ENCODE measurements at places on chromosomes 16 and 17. TPM values are rescaled to one million over a fixed set of nuclear protein-coding genes. Genes with fewer than 3 reads are reported as not detected.

Gene DVL2
- total RNA-seq: 80.6 TPM

DNA sequence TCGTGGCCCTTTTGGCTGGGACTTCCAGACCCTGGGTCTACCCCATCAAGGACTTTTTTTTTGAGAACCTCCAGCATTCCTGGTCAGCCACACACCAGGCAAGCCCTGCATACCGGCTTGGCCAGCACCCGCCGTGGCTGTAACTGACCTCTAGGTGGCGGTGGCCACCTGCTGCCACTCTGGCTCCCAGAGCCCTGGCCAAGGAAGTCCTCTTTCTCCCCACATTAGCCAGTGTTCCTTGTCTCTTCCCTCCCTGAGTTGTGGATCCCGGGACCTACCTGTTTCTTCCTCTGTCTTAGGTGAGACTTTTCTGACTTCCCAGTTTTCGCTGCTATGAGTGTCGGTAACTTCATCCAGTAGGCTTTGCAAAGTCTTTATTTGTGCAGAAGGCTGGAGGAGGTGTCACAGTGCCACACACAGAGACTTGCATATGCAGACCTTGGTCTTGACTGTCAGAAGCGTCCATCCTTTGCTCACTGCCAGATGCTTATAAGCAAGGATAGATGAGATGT, 348.3 kb downstream of the CPPED1 start:
- no peak overlapping the region for H3K4me3 ChIP-seq
- H3K27ac ChIP-seq: no peak overlapping the region

Gene VASN
- 15.5 TPM for total RNA-seq

GRCh38 chr16:2611499-2611862, 70.8 kb upstream of the KCTD5 start:
- no peaks in the 10 kb centered on the region for H3K36me3 ChIP-seq
- no peak for DNase-seq
- H3K27ac ChIP-seq: no peak overlapping the region
- no peaks in the 10 kb centered on the region for H3K4me1 ChIP-seq
- H3K4me3 ChIP-seq: no peak overlapping the region
- H3K27me3 ChIP-seq: no peaks in the 10 kb centered on the region

- H3K27me3 ChIP-seq: no peaks in the 10 kb centered on the region
- H3K4me3 ChIP-seq: no peak overlapping the region
- H3K4me1 ChIP-seq: peaks cover 5% of the 10 kb centered on the region
- H3K27ac ChIP-seq: no peak overlapping the region
- 0 out of 2 replicates have a peak, but pooled peaks cover 5% of the 10 kb centered on the region for H3K36me3 ChIP-seq
Measured at GRCh38 chr17:3732210-3732621, 8.5 kb downstream of the HASPIN start.

Gene NRN1L
- 13.8 TPM for total RNA-seq

DNA sequence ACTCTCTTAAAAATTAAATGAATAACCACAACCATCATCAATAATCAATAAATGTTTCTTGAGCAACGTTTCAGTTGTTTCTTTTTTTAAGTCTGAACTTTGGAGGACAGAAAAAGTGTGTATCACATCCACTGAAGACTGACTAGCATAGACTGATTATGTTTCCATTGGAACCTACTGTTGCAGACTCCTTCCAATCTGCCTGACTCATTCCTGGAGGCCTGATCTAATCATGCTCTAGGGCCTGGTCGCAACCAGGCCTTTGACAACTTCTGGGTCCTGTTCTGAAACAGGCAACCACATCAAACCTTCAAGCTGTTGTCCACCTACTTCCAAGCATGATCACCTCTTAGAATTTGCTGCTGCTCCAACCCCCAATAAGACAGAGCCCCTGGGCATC, 109.2 kb upstream of the NUDT7 start:
- H3K27ac ChIP-seq: no peak overlapping the region
- no peak overlapping the region for H3K4me3 ChIP-seq
- H3K27me3 ChIP-seq: no peaks in the 10 kb centered on the region
- DNase-seq: no peak
- H3K4me1 ChIP-seq: no peaks in the 10 kb centered on the region
- no peaks in the 10 kb centered on the region for H3K36me3 ChIP-seq

Gene TBX21
- total RNA-seq: not detected

Gene KRTAP3-1
- total RNA-seq: not detected

DNA sequence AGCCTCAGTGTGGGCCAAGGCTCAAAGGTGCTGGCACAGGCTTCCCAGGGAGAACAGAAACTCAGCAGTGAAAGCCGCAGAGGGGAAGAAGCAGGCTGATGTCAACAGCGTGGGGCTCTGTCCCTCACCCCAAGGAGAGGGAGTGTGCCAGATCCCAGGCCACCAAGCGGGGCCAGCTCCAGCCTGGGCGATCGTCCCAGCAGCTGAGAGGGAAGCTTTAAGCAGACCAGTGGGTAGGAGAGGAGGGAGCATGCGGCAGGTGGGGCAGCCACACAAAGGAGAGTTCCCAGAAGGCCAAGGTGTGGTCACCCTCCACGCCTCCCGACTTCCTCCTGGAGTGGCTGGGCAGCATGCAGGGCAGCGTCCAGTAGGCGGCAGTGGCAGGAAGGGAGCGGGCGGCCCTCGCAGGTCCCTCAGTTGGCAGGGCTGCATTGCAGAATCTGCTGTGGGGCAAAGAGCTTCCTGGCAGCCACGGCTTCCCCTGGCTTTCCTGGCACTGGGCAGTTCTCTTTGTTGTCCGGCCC, 6.0 kb downstream of the SYNGR2 start:
- H3K36me3 ChIP-seq: 0 out of 2 replicates have a peak, but pooled peaks cover 9% of the 10 kb centered on the region
- no peaks in the 10 kb centered on the region for H3K27me3 ChIP-seq
- H3K4me1 ChIP-seq: peaks cover 21% of the 10 kb centered on the region
- no peak overlapping the region for H3K4me3 ChIP-seq
- DNase-seq: no peak
- no peak overlapping the region for H3K27ac ChIP-seq

Gene KRTAP17-1
- not detected for total RNA-seq

DNA sequence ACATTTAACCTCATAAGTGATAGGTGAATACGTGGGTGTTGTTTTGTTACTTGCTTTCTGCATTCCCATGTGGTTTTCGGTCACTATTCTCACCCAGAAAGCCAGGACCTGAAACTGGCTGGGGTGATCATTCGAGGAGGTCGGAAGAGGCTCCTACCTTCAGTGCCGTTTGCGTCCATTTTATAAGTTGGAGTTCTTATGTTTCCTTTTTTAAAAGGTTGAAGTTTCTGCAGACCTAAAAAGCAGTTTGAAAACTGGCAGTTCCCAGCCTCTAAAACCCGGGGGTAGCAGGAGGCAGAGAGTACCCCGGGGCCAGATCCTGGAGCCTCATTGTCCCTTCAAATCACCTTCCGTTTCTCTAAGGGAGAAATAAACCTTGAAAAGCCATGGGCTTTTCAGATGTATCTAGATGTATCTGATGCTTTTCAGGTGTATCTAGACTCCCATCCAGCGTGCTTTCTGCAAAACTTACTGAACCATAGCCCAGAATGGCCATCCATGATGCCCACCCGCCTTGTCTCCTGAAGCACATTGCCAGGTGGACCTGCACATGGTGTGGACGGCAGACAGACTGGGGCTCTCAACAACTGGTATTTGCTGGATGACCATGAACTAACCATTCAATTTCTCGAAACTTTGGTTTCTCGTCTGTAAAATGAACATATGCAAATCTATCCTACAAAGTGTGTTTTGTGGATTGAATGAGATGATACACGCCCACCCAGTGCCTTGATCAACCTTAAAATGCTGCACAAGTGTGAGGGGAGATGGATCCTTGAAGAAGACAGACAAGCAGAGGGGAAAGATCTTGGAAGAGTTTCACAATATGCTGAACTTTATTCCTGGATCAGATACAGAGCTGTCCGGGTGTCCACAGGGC, 1.3 kb downstream of the NLRC5 start:
- H3K4me1 ChIP-seq: peaks cover 10% of the 10 kb centered on the region
- DNase-seq: no peak
- peak overlapping the region; percentile 78 for H3K4me3 ChIP-seq
- peaks cover 40% of the 10 kb centered on the region for H3K27me3 ChIP-seq
- no peaks in the 10 kb centered on the region for H3K36me3 ChIP-seq

Gene MPO
- not detected for total RNA-seq

Gene ICAM2
- total RNA-seq: 0.58 TPM

DNA sequence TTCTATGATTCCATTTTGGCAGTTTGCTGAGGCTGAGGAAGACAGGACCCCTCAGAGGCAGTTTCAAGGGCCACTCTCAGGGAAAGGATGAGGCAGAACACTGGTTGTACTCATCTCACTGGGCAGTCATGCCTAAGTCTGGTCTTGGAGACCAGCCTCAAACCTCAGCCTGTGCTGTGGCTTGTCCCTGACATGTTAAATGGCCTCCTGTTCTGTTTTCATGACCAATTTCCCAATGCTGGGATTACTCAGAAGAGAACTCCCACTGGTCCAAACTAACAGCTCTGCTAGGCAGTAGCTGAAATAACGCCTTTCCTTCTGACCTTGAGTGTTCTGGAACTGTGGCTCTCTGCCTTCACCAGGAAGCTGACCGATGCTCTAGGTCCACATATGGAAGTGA, 8.4 kb upstream of the SPDYE4 start:
- no peak for DNase-seq
- H3K4me1 ChIP-seq: peaks cover 10% of the 10 kb centered on the region
- no peak overlapping the region for H3K4me3 ChIP-seq
- no peak overlapping the region for H3K27ac ChIP-seq
- H3K27me3 ChIP-seq: no peaks in the 10 kb centered on the region
- no peaks in the 10 kb centered on the region for H3K36me3 ChIP-seq

DNA sequence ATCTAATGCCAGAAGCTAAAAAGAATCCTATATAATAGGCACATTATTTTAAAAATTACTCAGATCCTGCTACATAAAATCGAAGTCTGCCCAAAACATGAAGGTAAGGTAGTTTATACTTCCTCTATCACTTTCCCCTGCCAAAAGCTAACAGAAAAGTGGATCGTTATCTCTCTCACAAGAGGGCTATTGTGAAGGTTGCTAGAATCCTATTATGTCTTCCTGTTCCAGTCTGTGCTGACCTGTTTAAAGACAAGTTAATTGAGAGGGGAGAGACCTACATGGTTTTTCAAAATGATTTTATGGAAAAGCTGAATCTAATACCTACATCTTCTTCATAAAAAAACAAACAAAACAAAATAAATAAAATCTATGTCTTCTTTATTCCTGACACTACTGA, 1410.9 kb upstream of the CDH8 start:
- H3K4me1 ChIP-seq: no peaks in the 10 kb centered on the region
- no peaks in the 10 kb centered on the region for H3K27me3 ChIP-seq
- H3K36me3 ChIP-seq: no peaks in the 10 kb centered on the region
- no peak overlapping the region for H3K27ac ChIP-seq
- no peak overlapping the region for H3K4me3 ChIP-seq

GRCh38 chr17:31111183-31111582, 16.4 kb downstream of the NF1 start:
- no peak overlapping the region for H3K4me3 ChIP-seq
- H3K4me1 ChIP-seq: peaks cover 22% of the 10 kb centered on the region
- no peaks in the 10 kb centered on the region for H3K27me3 ChIP-seq
- no peak for DNase-seq

GRCh38 chr17:73064084-73064938, 28.2 kb downstream of the SLC39A11 start:
- H3K4me3 ChIP-seq: no peak overlapping the region
- H3K27me3 ChIP-seq: no peaks in the 10 kb centered on the region
- H3K4me1 ChIP-seq: no peaks in the 10 kb centered on the region
- H3K36me3 ChIP-seq: no peaks in the 10 kb centered on the region

GRCh38 chr17:74831444-74832146, 28.1 kb downstream of the GRIN2C start:
- DNase-seq: no peak
- no peaks in the 10 kb centered on the region for H3K27me3 ChIP-seq
- H3K27ac ChIP-seq: no peak overlapping the region
- H3K4me1 ChIP-seq: no peaks in the 10 kb centered on the region

DNA sequence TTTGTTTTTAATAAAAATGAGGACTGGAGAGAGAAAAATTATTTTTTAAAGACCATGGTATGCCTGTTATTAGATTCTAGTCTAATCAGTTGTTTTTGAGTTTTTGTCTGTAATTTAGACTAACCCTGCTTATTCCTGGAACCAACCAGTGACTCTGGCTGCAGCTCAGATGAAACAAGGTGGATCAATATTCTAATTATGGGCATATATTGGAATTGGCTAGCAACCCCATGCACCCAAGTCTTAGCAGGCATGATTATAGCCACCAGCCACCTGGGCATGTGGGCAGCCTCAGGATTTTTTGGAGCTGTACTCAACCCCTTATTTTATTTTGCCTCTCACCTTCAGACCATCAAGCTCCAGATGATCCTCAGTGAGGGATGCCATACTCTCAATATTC, 21.6 kb upstream of the SLC6A2 start:
- H3K4me1 ChIP-seq: no peaks in the 10 kb centered on the region
- H3K36me3 ChIP-seq: peaks cover 14% of the 10 kb centered on the region
- no peak overlapping the region for H3K27ac ChIP-seq
- no peaks in the 10 kb centered on the region for H3K27me3 ChIP-seq
- H3K4me3 ChIP-seq: no peak overlapping the region

GRCh38 chr16:17370731-17371285, 100.0 kb downstream of the XYLT1 start:
- H3K36me3 ChIP-seq: no peaks in the 10 kb centered on the region
- peaks cover 50% of the 10 kb centered on the region for H3K4me1 ChIP-seq
- DNase-seq: no peak

Gene ADAD2
- total RNA-seq: 1.5 TPM

- H3K27me3 ChIP-seq: no peaks in the 10 kb centered on the region
- peak overlapping the region; percentile 76 for H3K4me3 ChIP-seq
- peaks cover 7% of the 10 kb centered on the region for H3K4me1 ChIP-seq
- no peaks in the 10 kb centered on the region for H3K36me3 ChIP-seq
Measured at GRCh38 chr16:30921748-30922419, 1.5 kb upstream of the FBXL19 start.

Gene HP
- total RNA-seq: not detected

Gene EVPLL
- 0.42 TPM for total RNA-seq

- H3K4me3 ChIP-seq: no peak overlapping the region
- no peak for DNase-seq
- H3K36me3 ChIP-seq: 0 out of 2 replicates have a peak, but pooled peaks cover 3% of the 10 kb centered on the region
- H3K27ac ChIP-seq: no peak overlapping the region
Measured at GRCh38 chr17:27069842-27070508, 223.9 kb upstream of the WSB1 start.

GRCh38 chr16:57039148-57039812, 49.9 kb downstream of the NLRC5 start:
- no peaks in the 10 kb centered on the region for H3K27me3 ChIP-seq
- no peaks in the 10 kb centered on the region for H3K36me3 ChIP-seq
- no peak overlapping the region for H3K4me3 ChIP-seq
- no peak for DNase-seq

- DNase-seq: peak; percentile 55
- no peaks in the 10 kb centered on the region for H3K36me3 ChIP-seq
- no peaks in the 10 kb centered on the region for H3K27me3 ChIP-seq
- H3K27ac ChIP-seq: no peak overlapping the region
Measured at GRCh38 chr17:55990332-55991006, 162.8 kb upstream of the ANKFN1 start.

All from GM23338 (cell line).